ENCODE measurements at places on chromosomes 1 and 21.
A peak's percentile ranks its signal among the peaks of the same experiment; 100 is the strongest.

DNA sequence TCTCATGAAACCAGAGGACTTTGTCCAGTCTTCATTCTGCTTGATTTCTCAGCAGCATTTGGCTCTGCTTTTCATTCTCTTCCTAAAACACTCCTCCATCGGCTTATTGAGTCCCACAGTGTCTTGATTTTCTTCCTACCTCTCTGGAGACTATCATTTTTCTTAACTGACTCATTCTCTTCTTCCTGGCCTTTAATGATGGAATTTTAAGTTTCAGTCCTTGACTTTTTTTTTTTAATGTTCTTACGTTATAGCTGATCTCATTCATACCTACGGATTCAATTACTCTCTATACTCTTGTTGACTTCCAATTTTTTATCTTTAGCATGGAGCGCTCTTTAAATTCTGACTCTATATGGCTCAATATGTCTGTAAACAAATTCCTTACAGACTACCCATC is 111.1 kb downstream of the NEK7 start:
- DNase-seq: no peak

DNA sequence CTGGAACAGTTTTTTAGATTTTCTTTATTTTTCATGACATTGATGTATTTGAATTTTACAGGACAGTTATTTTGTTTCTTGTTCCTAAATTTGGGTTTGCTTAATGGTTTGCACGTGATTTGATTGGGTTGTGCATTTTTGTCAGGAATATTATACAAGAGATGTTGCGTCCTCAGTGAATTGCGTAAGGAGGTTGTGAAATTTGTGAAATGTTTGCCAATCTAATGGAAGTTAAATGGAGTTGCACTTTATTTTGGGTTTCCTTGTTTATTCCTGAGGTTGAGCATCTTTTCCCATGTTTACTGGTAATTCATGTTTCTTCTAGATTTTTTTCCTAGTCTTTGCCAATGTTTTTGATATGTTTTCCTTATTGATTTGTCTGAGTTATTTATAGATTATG is 19.9 kb downstream of the ZNF648 start:
- no peak for DNase-seq

- DNase-seq: peak; percentile 4
Observed at GRCh38 chr1:228289996-228290881, 82.4 kb downstream of the OBSCN start.

DNA sequence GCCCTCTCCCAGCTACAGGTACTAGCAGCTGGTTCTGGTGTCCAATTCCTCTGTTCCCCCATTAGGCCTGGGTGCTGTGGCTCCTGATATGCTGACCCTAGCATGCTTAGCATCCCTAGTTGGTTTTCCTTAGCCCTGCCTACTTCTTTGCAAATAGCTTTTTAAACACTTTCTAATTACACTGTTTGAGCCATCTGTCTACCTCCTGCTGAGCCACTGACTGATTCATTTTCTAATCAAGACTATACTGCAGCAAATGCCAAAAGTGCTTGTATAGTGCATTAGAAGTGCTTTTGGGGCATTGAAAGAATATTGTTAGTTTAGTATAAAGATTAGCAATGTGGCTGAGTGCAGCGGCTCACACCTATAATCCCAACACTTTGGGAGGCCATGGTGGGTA is 36.3 kb downstream of the ERICH3 start:
- no peak for DNase-seq

- no peak for DNase-seq
Observed at GRCh38 chr1:209650454-209650853, 1.8 kb downstream of the LAMB3 start.

GRCh38 chr1:20987831-20988825 is 188.6 kb downstream of the EIF4G3 start:
- DNase-seq: no peak

DNA sequence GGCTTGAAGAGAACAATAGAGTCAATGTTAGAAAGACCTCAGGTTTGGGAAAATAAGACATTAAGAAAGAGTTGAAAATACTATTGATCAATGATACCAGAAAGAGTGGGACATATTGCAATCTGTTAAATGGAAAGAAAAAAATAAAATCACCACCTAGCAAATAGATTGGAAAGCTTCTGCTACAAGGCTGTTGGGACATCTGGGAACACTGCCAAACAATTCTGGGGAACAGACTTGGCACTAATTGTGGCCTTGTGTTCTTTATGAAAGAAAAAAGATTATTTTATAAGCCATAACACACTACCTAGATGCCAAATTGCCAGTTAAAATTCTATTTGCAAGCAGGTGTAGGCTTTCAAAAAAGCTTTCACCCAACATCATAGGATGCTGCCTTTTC is 137.8 kb downstream of the TSEN15 start:
- no peak for DNase-seq

DNA sequence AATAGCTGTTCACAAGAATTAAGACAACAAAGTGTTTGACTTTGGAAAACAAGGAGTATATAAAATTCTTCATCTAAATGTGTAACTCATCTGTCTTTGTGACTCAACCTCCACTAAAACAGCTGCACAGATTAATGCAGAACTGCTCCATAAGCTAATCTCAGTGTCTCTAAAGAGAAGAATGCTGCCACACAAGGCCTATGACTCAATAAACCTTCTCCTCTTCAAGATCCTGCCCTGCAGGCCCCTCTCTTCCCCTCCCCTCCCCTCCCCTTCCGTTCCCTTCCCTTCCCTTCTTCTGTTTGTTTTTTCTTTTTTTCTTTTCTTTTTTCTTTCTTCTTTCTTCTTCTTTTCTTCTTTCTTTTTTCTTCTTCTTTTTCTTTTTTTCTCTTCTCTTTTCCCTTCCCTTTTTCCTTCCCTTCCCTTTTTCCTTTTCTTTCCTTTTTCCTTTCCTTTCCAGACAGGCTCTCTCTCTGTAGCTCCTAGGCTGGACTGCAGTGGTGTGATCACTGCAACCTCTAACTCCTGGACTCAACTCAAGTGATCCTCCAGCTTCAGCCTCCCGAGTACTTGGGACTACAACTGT is 1052.8 kb downstream of the BRINP3 start:
- no peak for DNase-seq

DNA sequence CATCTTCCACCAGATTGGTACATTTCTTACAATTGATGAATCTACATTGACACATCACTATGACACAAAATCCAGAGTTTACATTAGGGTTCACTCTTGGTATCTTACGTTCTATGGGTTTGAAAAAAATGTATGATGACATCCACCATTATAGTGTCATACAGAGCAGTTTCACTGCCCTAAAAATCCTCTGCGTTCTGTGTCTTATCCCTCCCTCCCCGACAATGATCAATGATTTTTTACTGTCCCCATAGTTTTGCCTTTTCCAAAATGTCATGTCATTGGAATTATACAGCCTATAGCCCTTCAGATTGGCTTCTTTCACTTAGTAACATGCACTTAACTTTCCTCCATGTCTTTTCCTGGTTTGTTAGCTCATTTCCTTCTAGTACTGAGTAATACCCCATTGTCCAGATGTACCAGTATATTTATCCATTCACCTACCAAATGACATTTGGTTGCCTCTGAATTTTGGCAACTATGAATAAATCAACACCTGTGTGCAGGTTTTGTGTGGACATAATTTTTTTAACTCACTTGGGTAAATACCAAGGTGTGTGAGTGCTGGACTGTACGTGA is 80.9 kb upstream of the CDC42BPA start:
- DNase-seq: no peak

GRCh38 chr1:185570962-185571361 is 163.2 kb upstream of the HMCN1 start:
- no peak for DNase-seq

GRCh38 chr1:100302739-100303138 is 36.7 kb downstream of the RTCA start:
- no peak for DNase-seq

- no peak for DNase-seq
Observed at GRCh38 chr1:98147280-98147679, 226.4 kb upstream of the DPYD start.

GRCh38 chr1:18978706-18979105 is 22.2 kb upstream of the IFFO2 start:
- DNase-seq: no peak

DNA sequence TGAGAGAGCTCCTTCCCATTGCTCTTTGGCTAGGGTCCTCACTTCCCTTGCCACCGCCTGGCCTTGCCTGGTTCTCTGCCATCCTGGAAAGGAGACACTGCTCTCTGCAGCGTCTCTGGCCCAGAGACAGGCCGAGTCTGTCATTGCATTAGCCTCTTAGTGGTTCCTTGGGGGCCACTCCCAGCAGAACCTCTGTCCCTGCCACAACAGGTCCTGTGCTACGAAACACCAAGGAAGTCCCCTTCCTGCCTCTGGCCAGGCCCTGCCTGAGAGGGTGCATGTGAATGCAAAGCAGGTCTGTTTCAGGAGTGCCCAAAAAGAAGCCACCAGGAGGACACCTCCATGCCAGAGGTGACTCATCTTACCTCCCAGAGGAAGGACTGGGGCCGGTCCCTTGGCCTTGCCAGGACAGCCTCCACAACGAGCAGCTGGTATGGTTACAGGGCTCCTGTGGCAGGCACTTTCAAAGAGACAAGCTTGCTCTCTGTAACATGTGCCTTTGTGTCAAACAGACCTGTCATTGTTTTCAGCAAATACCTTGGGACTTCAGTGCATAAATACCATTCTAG is 59.6 kb downstream of the VPS26C start:
- DNase-seq: no peak

GRCh38 chr1:13461977-13462376 is 51.7 kb downstream of the PRAMEF20 start:
- no peak for DNase-seq

DNA sequence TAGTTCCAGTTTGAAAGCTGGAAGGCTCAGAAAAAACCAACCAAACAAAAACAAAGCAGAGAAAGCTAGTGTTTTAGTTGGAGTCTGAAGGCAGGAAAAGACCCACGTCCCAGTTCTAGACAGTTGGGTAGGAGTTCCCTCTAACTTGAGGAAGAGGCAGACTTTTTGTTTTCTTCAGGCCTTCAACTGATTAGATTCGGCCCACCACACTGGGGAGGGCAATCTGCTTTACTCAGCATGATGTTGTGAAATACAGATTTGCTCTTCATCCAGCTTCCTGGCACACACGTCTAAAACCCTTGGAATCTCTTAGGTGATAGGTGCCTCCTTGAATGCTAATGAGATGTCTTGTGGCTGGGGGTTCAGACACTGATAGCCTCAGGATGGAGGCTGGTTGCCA is 49.1 kb upstream of the CSF3R start:
- DNase-seq: no peak

DNA sequence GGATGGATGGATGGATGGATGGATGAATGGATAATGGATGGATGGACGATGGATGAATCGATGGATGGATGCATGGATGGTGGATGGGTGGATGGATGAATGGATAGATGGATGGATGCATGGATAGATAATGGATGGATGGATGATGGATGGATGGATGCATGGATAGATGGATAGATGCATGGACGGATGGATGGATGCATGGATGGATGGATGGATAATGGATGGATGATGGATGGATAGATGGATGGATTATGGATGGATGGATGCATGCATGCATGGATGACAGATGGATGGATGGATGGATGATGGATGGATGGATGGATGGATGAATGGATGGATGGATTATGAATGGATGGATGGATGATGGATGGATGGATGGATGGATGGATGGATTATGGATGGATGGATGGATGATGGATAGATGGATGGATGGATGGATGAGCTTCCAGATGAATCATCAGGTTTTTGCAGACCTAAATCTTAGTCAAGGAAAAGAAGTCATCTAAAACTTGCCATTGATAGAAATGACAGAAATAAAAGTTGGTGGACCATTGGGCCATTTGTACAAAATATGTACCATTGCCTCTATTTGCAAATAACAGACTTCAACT is 175.4 kb upstream of the KLHDC7A start:
- DNase-seq: no peak

DNA sequence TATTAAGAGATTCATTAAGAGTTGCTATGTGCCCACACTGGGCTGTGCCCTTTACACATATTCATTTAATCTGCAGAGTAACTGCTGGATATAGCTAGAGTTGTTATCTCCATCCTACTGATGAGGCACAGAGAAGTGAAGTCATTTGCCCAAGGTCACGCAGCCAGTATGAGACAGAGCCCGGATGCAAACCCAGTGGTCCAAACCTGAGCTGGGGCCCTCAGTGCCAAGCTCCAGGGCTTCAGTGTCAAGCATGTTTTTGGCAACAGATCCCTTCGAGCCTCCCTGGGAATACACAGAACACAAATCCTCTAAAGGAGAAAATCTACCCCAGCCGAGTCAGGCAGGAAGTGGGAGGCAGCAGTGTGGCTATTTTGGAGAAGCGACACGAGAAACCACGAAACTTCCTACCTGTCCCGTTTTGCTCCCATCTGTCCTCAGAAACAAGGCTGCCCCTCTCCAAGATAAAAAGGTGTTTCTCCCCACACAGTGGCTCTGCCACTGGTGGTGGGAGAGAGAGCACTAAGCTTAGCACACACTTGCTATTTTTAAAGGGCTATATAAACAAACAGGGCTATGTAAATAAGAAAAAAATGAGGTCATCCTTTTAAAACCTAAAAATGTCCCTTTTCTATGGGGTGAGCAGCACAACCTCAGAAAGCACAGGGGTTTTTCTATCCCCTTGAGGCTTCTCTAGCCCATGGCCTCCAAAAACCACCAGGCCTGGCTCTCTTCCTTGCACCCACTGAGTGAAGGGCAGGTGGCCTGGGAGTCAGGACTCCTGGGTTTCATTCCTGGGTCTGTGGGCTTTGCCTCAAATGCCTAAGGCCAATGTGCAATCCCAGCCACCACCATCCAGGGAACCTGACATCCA is 138.6 kb upstream of the EDN2 start:
- no peak for DNase-seq

GRCh38 chr1:29749024-29749945 is 513.0 kb downstream of the PTPRU start:
- no peak for DNase-seq

- DNase-seq: no peak
Observed at GRCh38 chr1:178487070-178487615, 9.6 kb downstream of the CLEC20A start.

DNA sequence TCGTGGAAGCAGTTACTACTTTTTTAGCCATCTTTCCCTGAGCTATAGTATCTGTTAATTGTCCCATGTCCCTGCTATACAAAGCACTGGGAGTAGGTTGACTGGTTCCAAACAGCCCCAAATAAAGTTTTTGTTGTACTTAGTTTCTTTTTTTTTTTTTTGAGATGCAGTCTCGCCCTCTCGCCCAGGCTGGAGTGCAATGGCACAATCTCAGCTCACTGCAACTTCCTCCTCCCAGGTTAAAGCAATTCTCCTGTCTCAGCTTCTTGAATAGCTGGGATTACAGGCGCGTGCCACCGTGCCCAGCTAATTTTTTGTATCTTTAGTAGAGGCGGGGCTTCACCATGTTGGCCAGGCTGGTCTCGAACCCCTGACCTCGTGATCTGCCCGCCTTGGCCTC is 3.3 kb downstream of the NCSTN start:
- DNase-seq: no peak

- no peak for DNase-seq
Observed at GRCh38 chr1:92901699-92902405, 59.4 kb downstream of the DIPK1A start.

GRCh38 chr1:181094416-181095212 is 6.1 kb downstream of the IER5 start:
- DNase-seq: no peak

GRCh38 chr1:162905174-162906158 is 44.5 kb upstream of the CCDC190 start:
- DNase-seq: no peak

- DNase-seq: no peak
Observed at GRCh38 chr1:98205291-98206017, 284.6 kb upstream of the DPYD start.
